ENCODE measurements at places on chromosomes 13 and 19.

DNA sequence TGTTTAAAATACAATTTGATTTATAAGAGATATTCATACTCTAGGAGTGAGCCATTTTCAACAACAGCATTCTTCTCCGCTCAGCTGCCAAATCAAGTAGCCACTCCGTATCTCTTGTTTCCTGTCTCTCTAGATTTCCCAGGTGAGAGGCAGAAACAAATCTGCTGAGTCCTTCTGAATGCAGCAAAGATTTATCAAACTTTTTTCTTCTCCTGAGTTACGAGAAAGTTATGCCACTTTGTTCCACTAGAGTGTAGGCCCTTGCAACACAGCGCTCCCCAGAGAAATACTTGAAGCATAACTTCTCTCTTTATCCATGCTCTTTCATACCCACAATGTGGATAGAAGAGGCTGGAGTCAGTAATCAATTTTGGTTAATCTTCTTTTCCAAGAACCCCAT, 1960.8 kb downstream of the OLFM4 start:
- DNase-seq: no peak

DNA sequence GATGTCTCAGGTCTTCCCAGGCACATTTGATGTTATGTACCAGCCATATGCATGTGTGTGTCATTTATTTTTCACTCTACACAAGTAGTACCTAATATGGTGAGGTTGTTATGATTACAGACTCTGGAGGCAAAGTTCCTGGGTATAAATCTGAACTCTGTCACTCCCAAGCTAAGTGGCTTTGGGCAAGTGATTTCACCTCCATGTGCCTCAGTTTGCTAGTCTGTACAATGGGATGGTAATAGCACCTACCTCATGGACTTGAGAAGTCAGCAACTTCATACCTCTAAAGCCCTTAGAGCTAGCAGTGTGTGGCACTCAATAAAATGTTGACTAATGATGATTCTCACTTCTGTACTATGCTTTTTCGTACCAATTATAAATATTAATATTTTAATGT, 3.9 kb upstream of the CATSPERG start:
- DNase-seq: no peak

GRCh38 chr19:6058518-6059201, 51.6 kb downstream of the RFX2 start:
- DNase-seq: no peak

GRCh38 chr13:95073747-95074311, 227.4 kb downstream of the ABCC4 start:
- no peak for DNase-seq

DNA sequence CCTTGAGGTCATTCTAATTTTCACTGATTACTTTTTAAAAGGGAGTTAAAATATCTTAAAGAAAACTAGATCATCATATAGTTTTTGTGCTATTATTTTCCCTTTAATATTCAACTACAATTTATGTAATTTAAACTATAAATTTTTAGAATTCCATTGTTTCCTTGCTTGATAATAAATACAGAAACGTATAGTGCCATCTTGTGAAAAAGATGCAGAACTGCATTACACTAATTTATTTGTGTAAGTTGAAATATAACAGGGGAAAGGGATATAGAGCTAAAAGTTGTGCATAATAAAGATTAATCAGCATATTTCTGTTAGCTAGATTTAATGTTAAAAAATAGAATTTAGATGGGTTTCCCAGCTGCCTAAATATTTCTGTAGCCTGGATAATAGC, 61.5 kb upstream of the TDRD3 start:
- DNase-seq: peak; percentile 44

DNA sequence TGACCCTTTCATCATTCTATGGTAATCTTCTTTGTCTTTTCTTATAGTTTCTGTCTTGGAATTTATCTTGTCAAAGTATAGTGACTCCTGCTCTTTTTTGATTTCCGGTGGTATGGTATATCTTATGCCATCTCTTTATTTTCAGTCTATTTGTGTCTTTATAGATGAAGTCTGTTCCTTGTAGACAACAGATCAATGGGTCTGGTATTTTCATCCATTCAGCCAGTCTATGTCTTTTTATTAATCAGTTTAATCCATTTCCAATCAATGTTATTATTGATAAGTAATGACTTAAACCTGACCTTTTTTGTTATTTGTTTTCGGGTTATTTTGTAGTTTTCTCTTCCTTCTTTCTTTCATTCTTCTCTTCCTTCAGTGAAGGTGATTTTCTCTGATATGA, 495.9 kb upstream of the PCDH9 start:
- no peak for DNase-seq

DNA sequence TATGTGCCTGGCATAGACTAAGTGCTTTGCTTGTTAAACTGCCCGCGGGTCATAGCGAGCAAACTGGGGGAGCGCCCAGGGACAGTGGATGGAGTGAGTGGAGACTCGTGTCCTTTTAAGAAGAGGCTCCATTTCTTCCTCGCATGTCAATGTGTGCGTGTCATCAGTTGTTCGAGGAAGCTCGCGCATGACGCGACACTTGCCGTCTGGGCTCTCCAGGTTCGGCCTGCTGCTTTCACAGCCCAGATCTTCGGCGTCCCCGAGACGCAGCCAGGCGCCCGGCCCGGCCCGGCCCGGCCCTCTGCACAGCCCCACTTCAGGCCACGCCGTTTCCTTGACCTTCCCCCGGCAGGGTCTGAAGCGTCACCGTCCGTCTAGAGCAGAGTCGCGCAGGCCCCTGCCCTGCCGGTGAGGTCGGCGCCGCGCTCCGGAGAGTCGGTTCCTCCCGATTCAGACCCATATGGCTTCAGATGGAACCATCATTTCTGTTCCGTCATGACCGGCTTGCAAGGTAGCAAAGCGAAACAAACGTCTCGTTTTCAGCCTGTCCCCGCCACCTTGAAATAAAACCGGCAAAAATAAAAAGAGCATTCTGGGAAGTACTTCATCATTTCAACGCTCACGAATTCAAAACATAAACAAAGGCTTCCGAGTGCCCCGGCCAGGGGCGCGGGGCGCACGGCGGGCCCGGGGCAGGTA, 599 bp upstream of the ARHGEF7 start:
- DNase-seq: peak; percentile 34

GRCh38 chr13:113939129-113939943, 34.5 kb downstream of the C13orf46 start:
- DNase-seq: no peak

- DNase-seq: peak; percentile 37
These were observed 33.4 kb downstream of the MBNL2 start for GRCh38 chr13:97255515-97256021.

GRCh38 chr19:16185768-16186123, 536 bp downstream of the FAM32A start:
- DNase-seq: peak; percentile 29

DNA sequence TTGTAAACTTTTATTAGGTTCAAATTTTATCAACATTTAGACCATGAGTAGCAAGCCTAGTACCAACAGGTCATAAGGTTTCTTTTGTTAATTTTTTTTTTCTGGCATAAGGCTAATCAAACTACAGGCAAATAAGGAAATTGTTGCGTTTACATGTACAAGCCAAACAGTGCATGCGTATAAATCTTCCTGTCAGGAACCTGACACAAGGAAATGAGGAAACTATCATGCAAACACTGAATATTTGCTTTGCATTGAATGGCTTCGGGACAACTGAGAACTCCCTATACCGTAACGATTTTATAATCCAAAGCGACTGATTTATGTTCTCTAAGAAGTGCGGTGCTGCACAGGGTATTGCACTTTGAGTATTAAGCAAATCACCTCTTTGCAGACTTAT, 133.0 kb upstream of the TRPC4 start:
- DNase-seq: no peak

- DNase-seq: no peak
These were observed 1660.3 kb downstream of the EFNB2 start for GRCh38 chr13:104875038-104875754.

- peak; percentile 54 for DNase-seq
These were observed at the start of gene CHST8 for GRCh38 chr19:33621811-33622504. Gene CHST8 (plus strand): TSS chr19:33621953. CDS start chr19:33689262, 67,309 bp downstream.

DNA sequence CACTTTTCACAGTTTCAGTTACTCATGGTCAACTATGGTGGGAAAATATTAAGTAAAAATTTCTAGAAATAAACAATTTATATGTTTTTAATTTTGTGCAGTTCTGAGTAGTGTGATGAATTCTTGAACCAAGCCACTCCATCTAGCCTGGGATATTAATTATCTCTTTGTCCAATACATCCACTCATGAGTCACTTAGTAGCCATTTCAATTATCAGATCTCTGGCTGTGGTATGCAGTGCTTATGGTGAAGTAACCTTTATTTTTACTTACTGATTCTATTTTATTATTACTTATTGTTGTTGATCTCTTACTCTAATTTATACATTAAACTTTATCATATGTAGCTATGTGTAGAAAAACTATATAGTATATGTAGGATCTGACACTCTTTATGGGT, 128.9 kb upstream of the KLHL1 start:
- DNase-seq: no peak

GRCh38 chr19:42401365-42402303, 11.5 kb upstream of the CNFN start:
- DNase-seq: peak; percentile 74

GRCh38 chr13:113538689-113539058, 45.9 kb upstream of the TFDP1 start:
- no peak for DNase-seq

- DNase-seq: no peak
These were observed 16.9 kb upstream of the AP1M2 start for GRCh38 chr19:10603873-10604459.

DNA sequence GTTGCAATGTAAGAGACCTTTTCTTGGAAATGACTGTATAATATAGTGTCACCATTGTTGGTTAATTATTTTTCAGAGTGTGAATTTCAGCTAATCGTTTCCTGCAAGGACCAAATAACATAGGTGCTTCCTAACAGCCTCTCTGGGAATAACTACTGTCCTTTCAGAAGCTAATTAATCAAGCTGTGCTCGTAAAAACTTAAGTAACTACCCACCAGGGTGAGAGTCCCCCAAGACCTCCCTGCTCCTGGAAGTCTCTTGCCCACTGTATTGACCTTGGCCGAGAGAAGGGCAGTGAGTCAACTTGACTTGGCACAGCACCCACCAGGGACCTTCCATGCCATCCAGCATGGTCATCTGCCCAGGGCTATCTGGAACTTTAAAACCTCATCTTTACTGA, 50.3 kb downstream of the UQCRFS1 start:
- no peak for DNase-seq

- no peak for DNase-seq
These were observed 1.1 kb upstream of the CBLC start for GRCh38 chr19:44776402-44777096.

Measured in NCI-H2171 treated with DMSO at 0.1 percent for 48 hours (cell line).